ENCODE measurements at places on chromosomes 1 and 21.
A peak's percentile ranks its signal among the peaks of the same experiment; 100 is the strongest.

- no peak for DNase-seq
Measured at GRCh38 chr1:31300193-31300592, 3.4 kb downstream of the ZCCHC17 start.

DNA sequence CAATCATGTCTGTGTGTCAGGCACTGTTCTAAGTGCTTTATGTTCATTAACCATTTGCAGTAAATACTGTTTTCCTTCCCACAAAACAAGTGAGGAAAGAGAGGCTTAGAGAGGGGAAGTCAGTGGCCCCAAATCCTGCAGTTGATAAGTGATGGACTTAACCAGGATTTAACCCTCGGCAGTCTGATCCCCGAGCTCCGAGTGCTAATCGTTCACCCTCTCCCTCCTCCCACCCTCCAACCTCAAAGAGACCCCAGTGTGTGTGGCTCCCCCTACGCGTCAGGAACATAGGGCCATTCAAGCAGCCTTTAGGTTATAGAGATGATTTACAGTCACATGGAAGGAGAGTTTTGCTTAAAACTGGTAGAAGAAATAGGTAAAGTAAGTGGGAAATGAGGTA is 47.2 kb downstream of the SCCPDH start:
- no peak for DNase-seq

GRCh38 chr1:159897962-159898361 is 2.0 kb downstream of the CFAP45 start:
- DNase-seq, result no peak

DNA sequence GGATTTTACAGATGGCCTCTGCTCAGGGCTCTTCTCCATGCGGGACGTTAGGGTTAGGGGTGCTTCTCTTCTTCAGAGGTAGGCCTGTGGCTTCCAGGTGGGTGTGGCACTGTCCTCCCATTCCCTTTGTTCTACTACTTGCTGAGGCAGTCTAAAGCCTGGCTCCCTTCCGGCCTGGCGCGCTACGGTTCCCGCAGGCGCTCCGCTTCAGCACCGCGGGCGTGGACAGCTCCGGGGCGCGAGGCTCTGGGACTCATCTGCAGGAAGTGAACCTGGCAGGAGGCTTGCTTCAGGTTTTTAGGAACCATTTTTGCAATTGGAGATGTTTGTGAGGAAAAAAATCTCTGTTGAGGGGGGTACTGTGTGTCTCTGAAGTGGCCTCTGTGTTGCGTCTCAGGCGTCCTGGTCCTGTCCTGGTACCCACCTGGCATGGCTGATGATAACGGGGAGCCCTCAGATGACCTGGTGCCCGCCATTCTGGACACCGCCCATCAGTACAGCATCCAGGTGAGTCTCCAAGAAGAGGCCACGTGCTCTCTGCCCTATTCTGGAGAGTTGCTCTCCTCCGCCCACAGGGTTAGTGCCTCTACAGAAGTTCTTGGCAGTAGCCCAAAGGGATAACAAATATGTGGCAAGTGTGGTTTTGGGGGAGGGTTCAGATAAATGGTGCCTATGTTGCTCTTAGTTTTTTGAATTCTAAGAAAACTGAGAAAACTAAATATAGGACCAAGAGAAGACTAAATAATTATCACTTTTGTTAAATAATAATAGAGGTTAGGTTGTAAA is 1.9 kb downstream of the MANEAL start:
- DNase-seq, result peak; percentile 45

DNA sequence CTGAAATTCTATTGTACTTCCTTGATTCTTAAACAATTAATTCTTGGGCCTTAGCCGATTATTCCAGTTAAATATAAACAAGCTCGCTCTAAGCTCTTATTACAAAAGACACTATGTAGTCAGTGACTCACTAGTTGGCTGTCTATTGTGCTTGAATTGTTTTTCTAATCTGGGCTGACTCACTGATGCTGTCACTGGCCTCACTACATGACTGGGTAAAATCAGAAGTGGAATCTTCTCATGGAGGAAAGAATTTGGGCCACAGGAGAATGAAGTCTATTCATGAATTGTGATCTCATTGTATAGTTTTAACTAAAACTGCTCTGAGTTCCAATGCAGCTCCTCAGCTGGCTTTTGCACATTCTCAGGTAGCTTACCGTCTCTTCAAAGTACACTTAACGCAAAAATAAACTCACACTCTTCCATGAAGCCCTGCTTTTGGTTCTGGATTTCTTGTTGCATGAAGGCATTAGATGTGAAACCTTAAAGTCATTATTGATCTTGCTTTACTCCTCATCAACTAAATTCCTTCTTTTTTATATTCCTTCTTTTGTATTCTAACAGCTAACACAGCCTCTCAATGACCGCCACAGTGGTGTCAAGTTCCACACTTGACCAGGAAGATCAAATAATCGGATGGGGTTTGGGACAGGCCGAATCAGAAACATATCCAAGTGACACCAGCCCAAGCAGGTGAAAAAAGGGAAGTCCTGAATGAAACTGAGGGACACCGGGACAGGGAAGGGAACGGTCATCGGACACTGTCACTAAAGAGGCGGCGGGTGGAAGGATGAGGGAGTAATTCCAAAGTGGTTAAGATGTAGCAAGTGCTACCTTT is 80.9 kb upstream of the LBR start:
- peak; percentile 83 for DNase-seq

DNA sequence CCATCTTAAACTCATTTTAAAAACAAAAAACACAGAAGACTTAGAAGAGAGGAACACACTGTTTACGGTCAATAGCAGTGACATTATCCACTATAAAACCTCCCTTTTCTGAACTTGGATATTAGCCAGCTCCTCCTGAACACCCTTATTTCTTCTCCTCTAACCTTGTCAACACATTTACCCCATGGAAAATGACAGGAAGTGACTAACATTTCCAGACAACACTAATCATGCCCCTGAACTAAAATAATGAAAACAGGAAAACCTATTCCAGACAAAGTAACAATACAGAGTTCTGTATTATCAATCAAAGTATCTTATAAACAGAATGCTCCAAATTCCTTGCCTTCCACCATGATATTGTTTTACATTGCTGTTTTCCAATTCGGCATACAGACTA is 45.3 kb downstream of the PALMD start:
- no peak for DNase-seq

GRCh38 chr1:96365076-96365475 is 356.5 kb upstream of the PTBP2 start:
- no peak for DNase-seq

GRCh38 chr1:230618537-230618936 is 23.7 kb upstream of the COG2 start:
- DNase-seq, result no peak
